Cardiac atrium fibroblast (primary cell): ENCODE measurements at places on chromosomes 12 and 14. TPM values are rescaled to one million over a fixed set of nuclear protein-coding genes. Genes with fewer than 3 reads are reported as not detected.

Gene TAS2R13
- total RNA-seq = not detected in 2 replicates

Gene PLEK2
- 1.8 and 3.9 TPM in 2 replicates for total RNA-seq

Gene CCDC196
- total RNA-seq = not detected in 2 replicates

Gene KSR2
- total RNA-seq = not detected in 2 replicates

Gene ACSM4
- not detected in 2 replicates for total RNA-seq

Gene EML1
- total RNA-seq = 17.5 and 30.1 TPM in 2 replicates

Gene LIN7A
- total RNA-seq = 5.3 and 12.1 TPM in 2 replicates

Gene BAZ2A
- total RNA-seq = 16.6 and 25.3 TPM in 2 replicates

Gene NPAS3
- total RNA-seq = 0.18 TPM in 1 of 2 replicates, not detected in the other

Gene NRL
- total RNA-seq = 0.32 TPM in 1 of 2 replicates, not detected in the other

Gene TCL1A
- total RNA-seq = not detected in 2 replicates

Gene MIPOL1
- total RNA-seq = 1.6 and 3.2 TPM in 2 replicates

Gene PHLDA1
- 84.7 and 125 TPM in 2 replicates for total RNA-seq

Gene GPX2
- not detected in 2 replicates for total RNA-seq
